Amygdala (tissue), 56 donors: ENCODE measurements at places on chromosomes 1 and 21.

GRCh38 chr1:67058242-67058641, 4.3 kb upstream of the SLC35D1 start:
- no peak for DNase-seq

- DNase-seq = no peak
Measured at GRCh38 chr1:229759037-229759435, 133.0 kb downstream of the URB2 start.

GRCh38 chr1:64328193-64328592, 124.8 kb downstream of the UBE2U start:
- no peak for DNase-seq

GRCh38 chr1:47228644-47229030, 3.4 kb downstream of the TAL1 start:
- DNase-seq = no peak

- DNase-seq = no peak
Measured at GRCh38 chr1:23202263-23202749, 15.0 kb downstream of the HTR1D start.

- no peak for DNase-seq
Measured at GRCh38 chr1:21734526-21734925, 48.4 kb downstream of the USP48 start.

GRCh38 chr1:41880950-41881885, 37.5 kb downstream of the HIVEP3 start:
- no peak for DNase-seq

- DNase-seq = no peak
Measured at GRCh38 chr1:110264430-110264829, 54.3 kb downstream of the KCNC4 start.

- peak; percentile 43 for DNase-seq
Measured at GRCh38 chr21:35697321-35697808, 363.0 kb downstream of the SETD4 start.

- no peak for DNase-seq
Measured at GRCh38 chr1:217274416-217274815, 356.5 kb downstream of the GPATCH2 start.

- DNase-seq = no peak
Measured at GRCh38 chr1:41009466-41009865, 12.1 kb downstream of the SLFNL1 start.

DNA sequence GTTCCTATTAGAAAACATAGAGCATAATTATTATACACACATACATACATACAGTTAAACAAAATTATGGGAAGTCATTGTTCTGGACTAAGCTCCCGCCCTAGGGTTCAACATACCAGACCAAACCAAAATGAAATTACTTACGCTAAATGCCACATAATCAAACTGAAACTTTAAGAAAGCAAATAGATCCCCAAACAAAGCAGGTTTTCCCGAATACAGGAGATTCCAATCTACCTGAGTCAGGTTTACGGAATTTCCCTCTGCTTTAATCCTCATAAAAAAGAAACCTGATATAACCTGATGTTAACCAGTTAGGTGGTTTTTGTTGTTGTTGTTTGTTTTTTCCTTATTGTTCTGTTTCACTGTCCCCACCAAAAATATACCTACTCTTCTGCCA, 1886.9 kb downstream of the NCAM2 start:
- no peak for DNase-seq

DNA sequence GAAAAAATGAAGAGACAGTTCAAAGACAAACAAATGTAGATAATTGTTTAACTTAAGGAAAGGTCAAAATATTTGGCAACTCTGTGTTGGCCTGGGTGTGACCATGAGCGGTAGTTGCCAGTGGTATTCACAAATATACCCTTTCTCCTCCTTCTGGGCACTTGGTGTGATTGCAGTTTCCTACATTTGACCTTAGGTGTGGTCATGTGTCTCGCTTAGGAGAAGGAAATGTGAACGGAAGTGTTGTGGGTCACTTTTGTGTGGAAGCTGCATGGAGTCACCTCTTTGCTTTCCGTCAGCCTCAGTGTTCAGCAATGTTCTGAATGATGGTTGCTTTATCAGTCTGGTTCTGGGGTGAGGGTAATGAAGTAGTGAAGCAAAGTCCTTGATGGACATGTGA, 3.4 kb upstream of the PCSK9 start:
- no peak for DNase-seq

GRCh38 chr1:162187687-162188276, 118.3 kb downstream of the NOS1AP start:
- no peak for DNase-seq

GRCh38 chr1:79969886-79970285, 963.4 kb upstream of the ADGRL4 start:
- no peak for DNase-seq
